ENCODE measurements at places on chromosomes 2 and 18. TPM values are rescaled to one million over a fixed set of nuclear protein-coding genes. Genes with fewer than 3 reads are reported as not detected.

The DNAJC5G gene
- not detected for total RNA-seq

The CAPN14 gene
- 0.46 TPM for total RNA-seq

The ZNF519 gene
- 7.7 TPM for total RNA-seq

The ESPNL gene
- 0.14 TPM for total RNA-seq

The DRC1 gene
- total RNA-seq, result not detected

GRCh38 chr2:119315241-119315925, 51.3 kb downstream of the C2orf76 start:
- DNase-seq, result no peak

DNA sequence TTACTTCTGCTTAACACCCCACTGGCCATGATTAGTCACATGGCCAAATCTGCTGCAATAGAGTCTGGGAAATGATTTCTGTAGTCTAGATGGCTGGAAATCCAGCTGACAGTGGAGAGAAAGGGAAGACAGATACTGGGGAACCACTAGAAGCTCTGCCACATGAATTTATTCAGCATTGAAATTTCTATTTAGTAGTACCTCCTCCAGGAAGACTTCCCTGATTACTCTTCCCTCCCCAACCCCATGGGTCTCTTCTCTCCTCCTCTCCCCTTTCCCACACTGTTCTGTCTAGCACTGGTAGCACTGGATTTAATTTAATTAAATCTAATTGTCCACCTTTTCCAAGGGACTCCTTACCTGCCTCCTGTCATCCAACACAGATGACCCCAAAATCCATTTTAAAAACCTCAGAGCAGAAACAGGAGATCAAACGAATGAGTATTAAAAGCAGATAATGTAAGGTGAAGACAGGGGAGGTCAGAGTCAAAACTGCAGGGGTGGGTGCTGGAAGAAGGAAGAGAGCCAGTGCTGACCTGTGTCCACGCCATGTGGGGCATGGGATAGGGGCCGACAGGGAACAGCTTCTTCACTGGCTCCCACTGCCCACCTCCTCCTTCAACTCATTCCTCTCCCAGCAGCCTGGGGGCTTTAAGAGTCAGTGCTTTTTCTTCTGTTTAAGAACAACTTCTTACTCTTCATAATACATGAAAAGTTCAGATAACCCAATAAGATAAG, 169.2 kb upstream of the HS6ST1 start:
- no peak for DNase-seq

DNA sequence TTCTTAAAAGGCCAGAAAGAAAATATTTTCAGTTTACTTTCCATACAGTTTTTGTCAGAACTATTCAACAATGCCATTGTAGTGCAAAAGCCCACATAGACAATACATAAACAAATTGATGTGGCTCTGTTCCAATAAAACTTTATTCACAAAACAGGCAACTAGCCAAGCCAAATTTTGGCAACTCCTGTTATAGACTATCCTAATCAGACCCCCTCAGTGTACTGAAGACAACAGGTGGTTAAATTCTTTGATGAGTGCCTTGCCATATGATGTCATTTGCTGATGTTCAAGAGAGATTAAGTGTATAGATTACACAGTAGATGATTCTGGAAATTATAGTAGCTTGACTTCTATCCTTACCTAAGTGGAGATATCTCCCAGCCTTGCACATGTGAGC, 83.4 kb downstream of the FANCL start:
- DNase-seq, result no peak

The CPSF3 gene
- 91.2 TPM for total RNA-seq

The PLB1 gene
- total RNA-seq, result 1.2 TPM

The GALNT3 gene
- 28.7 TPM for total RNA-seq

The TUBB8B gene
- not detected for total RNA-seq

DNA sequence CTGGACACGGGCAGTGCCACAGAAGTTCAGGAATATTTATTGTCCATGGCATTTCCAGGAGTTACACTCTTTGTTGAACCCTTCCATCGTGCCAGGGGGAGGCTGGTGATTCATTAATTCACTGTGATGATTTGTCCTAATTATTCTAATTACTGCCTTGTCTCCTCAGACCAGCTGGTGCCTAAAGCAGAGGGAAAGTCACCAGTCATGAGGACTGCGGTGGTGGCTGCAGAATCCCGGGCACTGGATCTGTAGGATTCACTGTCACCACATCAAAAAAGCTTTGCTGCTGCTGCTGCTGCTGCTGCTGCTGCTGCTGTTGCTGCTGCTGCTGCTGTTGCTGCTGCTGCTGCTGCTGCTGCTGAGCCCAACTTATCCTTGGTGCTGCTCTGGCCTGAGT, 908.2 kb downstream of the TSN start:
- DNase-seq, result no peak

GRCh38 chr2:15894481-15895144, 45.7 kb upstream of the MYCN start:
- DNase-seq, result no peak

DNA sequence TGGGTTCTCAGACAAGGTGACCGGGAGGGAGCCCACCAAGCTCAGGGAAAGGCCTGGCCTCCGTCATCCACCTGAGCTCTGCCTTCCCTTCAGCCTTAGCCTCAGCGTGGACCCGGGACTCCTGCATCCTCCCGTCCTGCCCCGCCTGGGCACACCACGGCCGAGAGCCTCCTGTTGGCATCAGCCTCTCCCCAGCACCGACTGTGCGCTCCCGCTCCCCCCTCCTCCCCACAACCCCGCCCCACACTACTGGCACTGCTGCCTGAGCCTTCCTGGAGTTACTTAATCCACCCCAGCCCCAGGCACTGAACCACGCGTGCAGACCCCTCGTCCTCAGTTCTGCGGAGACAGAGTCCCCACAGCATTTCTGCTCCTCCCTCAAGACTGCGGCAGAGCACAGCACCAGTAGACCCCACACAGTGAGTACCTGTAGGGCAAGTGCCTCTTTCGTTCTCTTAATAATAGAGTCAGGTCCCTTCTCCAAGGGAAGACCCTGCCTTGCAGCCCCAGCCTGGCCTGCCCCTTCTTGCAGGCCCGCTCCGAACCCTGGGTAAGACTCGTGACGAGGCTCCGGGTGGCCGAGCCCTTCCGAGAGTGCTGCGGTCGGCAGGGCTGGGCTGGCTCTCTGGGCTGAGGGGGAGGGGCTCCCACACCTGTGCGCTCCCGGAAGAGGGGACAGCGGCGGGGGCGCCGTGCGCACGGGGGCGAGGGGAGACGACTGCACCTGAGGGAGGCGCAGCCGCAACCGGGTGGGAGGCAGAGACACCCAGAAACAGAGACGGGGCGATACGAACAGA, at the start of gene AMER3:
TSS of gene AMER3 (plus strand) at position 285 of the 797 bp plus-strand sequence. CDS start 6,533 bp downstream, outside the sequence.
- no peak for DNase-seq

DNA sequence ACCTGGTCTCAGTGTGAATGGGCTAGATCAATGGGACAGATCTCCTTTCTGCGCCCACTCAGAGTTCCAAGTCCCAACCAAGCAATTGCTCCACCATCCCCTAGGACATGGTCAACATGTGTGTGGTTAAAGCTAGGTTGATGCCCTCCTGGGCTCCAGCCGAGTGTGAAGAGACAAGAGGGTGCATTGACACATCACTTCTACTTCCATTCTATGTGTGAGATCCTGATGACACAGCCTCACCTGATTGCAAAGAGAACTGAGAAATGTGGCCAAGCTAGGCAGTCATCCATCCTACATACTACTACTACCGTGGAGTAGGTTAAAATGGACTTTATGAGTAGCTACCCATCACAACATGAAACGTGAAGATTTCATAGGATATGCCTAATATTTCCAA, 106.8 kb downstream of the NCKAP5 start:
- DNase-seq, result peak; percentile 52

- DNase-seq, result no peak
These were observed 1.4 kb downstream of the PARD6G start for GRCh38 chr18:80245781-80246444.

The SLC35F5 gene
- 64.7 TPM for total RNA-seq

GRCh38 chr2:69165091-69165880, 152.3 kb downstream of the ANTXR1 start:
- no peak for DNase-seq

The ACMSD gene
- 0.29 TPM for total RNA-seq

The LAMA3 gene
- total RNA-seq, result 45.2 TPM

DNA sequence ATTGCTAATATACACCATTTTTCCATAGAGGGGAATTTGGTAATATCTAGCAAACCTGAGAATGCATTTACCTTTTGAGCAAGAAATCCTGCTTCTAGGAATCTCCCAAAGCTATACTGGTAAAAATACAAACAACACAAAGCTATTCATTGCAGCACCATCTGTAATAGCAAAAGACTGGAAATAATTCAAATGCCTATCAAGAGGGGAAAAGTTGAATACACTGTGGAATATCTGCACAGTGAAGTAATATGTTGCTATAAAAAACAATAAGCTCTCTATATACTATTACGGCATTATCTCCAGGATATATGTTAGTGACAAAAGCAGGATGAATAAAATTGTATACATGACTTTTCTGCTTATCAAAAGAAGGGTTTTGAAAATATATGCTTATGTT, 112.3 kb upstream of the CHAC2 start:
- no peak for DNase-seq

The MTA3 gene
- 17.8 TPM for total RNA-seq

Measured in epithelial cell of proximal tubule (primary cell).